ENCODE measurements at places on chromosomes 2 and 18. TPM values are rescaled to one million over a fixed set of nuclear protein-coding genes. Genes with fewer than 3 reads are reported as not detected.

GRCh38 chr2:29016504-29016903 is 35.4 kb downstream of the TOGARAM2 start:
- no peak overlapping the region for H3K27ac ChIP-seq
- peaks cover 12% of the 10 kb centered on the region for H3K27me3 ChIP-seq
- no peak overlapping the region for H3K4me3 ChIP-seq
- H3K4me1 ChIP-seq, result no peaks in the 10 kb centered on the region

The MAP3K19 gene
- not detected for total RNA-seq

DNA sequence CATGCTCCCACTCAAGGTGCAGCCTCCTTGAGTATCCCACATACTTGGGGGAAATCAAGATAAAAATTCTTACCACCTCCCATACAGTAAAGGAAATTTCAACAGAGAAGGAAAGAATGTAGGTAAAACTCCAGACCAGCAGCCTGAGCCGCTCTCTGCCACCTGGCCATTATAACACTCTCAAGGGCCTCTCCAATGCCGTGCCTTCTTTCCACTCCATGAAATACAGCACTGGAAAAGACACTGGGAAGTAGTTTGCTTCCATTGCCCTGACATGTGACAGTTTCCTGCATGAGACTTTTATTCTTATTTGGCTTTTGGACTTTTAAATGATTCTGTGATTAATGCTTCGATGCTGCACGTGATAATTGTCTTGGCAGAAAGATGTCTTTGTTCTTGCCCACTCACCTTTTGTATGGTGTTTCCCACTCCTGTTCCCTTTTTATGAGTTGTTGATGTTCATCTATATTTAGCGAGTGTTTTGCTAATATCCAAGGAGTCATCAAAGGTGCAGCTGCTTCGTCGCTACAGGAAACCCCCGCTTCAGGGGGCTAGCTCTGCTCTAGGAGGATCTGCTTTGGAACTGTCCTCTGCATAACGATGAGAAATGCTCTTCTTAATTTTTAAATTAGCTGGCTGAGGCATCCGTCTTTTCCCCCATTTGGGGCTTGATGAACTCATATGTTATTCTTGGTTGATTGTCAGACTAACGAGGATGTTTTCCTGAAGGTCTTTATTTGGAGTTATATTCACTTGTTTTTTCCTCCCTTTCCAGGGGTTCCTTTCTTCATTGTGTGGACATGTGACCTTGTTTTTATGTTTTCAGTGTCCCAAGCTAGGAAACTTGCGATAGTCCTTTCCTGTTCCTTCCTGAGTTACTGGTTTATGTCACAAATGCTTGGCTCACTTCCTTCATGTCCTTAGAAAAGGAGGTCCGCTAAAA is 179.4 kb downstream of the TXNL1 start:
- H3K36me3 ChIP-seq, result no peaks in the 10 kb centered on the region
- H3K27me3 ChIP-seq, result peaks cover 12% of the 10 kb centered on the region
- no peak overlapping the region for H3K27ac ChIP-seq
- no peak overlapping the region for H3K4me3 ChIP-seq
- DNase-seq, result no peak

DNA sequence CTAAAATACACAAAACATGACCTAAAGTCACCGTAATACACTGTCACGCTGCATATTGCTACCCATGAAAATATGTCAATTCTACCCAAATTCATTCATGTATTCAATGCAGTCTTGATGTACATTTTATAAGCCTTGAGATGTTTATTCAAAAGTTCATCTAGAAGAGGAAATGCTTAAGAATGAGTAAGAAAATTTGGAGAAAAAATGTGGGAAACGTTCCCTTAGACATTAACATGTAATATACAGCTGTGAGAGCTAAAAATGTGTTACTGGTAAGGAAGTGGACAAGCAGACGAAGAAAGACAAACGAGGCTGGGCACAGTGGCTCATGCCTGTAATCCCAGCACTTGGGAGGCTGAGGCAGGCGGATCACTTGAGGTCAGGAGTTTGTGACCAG is 37.3 kb downstream of the THAP4 start:
- H3K4me1 ChIP-seq, result no peaks in the 10 kb centered on the region
- H3K27me3 ChIP-seq, result no peaks in the 10 kb centered on the region
- H3K4me3 ChIP-seq, result no peak overlapping the region
- H3K27ac ChIP-seq, result no peak overlapping the region

- no peaks in the 10 kb centered on the region for H3K27me3 ChIP-seq
- no peak for DNase-seq
- no peak overlapping the region for H3K4me3 ChIP-seq
- H3K27ac ChIP-seq, result no peak overlapping the region
Observed at GRCh38 chr18:50955253-50955652, 12.6 kb upstream of the ELAC1 start.

DNA sequence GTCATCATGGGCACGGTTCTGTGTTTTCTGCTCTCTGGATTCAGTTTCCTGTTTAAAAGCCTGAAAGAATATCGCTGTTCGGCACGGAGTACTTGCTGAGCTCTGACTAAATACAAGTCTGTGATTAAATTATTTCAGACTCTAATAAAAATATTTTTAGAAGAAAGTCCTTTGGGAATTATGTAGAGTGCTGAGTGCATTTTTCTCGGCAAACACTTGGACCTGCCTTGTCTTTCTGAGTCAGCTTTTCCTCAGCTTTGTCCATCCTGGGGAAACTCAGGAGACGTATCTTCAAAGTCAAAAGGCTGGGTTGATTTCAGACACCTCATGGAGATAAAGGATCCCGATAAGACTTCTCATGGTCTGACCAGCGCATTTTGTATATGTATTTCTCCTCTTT is 45.9 kb downstream of the IL1R2 start:
- no peaks in the 10 kb centered on the region for H3K36me3 ChIP-seq
- peak overlapping the region; percentile 91 for H3K27ac ChIP-seq

DNA sequence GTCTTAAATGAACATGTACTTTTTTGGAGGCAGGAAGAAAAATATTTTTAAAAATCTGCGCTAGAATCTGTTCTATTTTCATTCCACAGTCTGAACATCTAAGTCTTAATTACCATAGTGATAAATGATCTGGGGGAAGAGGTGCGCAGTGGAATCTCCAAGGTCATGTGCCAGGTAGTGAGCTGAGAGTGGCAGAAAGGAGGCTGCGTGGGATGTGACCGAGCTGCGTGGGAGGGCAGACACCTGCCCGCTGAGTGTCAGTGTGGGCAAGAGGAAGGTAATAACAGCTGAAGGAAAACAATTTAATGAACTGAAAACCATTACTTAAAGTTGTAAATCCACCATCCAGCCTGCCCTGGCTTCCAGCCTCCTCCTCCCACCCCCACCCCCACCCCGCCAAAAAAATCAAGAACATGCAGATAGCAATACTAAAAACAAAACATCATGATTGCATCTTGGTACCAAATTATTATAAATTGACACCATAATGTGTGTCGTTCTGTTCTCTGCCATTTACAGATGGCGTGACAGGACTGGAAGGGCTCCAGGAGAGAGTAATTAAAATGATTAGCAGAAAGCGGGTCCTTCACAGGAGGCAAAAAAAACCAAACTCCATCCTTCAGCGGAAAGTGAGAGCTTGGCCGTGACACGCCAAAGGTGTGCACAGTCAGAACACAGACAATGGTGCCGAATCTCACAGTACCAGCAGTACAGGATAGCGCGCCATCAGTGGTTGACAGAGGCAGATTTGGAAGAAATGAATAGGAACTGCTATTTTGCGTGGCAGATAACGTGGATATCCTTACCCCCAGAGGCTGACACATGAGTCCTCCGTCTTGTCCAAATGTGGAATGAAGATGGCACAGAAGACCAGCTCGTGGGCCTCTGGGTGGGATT is 11.4 kb upstream of the DTNB start:
- no peak overlapping the region for H3K4me3 ChIP-seq
- H3K27ac ChIP-seq, result no peak overlapping the region
- H3K36me3 ChIP-seq, result no peaks in the 10 kb centered on the region
- H3K27me3 ChIP-seq, result 0 out of 2 replicates have a peak, but pooled peaks cover 3% of the 10 kb centered on the region
- no peak for DNase-seq

The ROCK1 gene
- total RNA-seq, result 34.4 TPM

The EML6 gene
- total RNA-seq, result 0.63 TPM

The BUB1 gene
- total RNA-seq, result 16.3 TPM

DNA sequence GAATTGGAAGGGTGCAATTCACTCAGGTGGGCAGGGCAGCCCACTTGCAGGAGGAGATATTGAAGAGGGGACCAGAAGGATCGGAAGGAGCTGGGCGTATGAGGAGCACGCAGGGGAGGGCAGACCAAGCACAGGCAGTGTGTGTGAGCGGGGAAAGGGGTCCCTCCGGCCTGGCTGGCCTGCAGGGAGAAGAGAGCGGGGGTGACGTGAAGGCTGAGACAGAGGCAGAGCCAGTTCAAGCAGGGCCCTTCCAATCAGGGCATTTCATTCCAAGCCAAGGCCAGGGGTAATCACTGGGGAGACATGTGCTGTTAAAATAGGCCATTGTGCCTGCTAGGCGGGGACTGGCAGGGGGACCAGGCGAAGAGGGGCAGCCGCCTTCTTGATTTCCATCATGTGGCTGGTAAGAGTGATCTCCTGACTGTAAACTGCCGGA is 62.2 kb downstream of the ACKR3 start:
- H3K36me3 ChIP-seq, result no peaks in the 10 kb centered on the region
- H3K27me3 ChIP-seq, result 0 out of 2 replicates have a peak, but pooled peaks cover 6% of the 10 kb centered on the region
- no peak for DNase-seq
- H3K4me3 ChIP-seq, result no peak overlapping the region

- no peak overlapping the region for H3K4me3 ChIP-seq
- DNase-seq, result no peak
- no peaks in the 10 kb centered on the region for H3K27me3 ChIP-seq
- H3K27ac ChIP-seq, result no peak overlapping the region
- no peaks in the 10 kb centered on the region for H3K4me1 ChIP-seq
Observed at GRCh38 chr2:64617631-64618151, 36.0 kb downstream of the SERTAD2 start.

- no peaks in the 10 kb centered on the region for H3K36me3 ChIP-seq
- H3K27me3 ChIP-seq, result peaks cover 11% of the 10 kb centered on the region
- no peak overlapping the region for H3K27ac ChIP-seq
- H3K4me1 ChIP-seq, result no peaks in the 10 kb centered on the region
- no peak overlapping the region for H3K4me3 ChIP-seq
- DNase-seq, result no peak
Observed at GRCh38 chr2:29616569-29616968, 304.8 kb downstream of the ALK start.

DNA sequence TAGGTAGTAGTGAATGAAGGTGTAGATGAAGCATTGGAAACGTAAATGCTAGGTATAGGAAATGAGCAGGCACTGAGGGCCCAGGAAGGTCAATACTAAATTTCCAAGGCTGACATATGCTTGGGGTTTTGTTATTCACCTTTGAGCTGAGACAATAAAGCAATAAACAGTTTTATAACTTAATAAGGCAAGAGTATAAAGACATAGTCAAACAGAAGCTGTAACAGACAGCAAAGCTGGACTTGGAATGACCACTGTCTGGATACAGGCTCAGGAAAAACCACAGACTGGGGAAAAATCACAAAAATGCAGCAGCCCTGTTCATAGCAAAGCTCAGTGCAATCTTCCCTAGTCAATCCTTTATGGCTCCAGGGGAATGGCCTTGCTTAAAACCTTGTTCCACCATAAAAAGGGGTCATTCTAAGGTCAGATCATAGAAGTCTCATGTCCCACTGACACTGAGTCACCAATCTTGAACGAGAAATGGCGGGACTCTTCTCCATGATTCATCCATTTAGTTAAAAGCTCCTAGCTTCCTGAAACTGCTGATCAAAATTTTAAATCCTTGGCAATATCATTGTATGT is 493.3 kb downstream of the CMPK2 start:
- no peak overlapping the region for H3K27ac ChIP-seq
- H3K27me3 ChIP-seq, result no peaks in the 10 kb centered on the region
- DNase-seq, result peak; percentile 60
- H3K4me3 ChIP-seq, result no peak overlapping the region
- no peaks in the 10 kb centered on the region for H3K36me3 ChIP-seq

GRCh38 chr2:128365217-128365905 is 46.7 kb upstream of the HS6ST1 start:
- peaks cover 35% of the 10 kb centered on the region for H3K4me1 ChIP-seq
- no peaks in the 10 kb centered on the region for H3K36me3 ChIP-seq
- no peaks in the 10 kb centered on the region for H3K27me3 ChIP-seq

DNA sequence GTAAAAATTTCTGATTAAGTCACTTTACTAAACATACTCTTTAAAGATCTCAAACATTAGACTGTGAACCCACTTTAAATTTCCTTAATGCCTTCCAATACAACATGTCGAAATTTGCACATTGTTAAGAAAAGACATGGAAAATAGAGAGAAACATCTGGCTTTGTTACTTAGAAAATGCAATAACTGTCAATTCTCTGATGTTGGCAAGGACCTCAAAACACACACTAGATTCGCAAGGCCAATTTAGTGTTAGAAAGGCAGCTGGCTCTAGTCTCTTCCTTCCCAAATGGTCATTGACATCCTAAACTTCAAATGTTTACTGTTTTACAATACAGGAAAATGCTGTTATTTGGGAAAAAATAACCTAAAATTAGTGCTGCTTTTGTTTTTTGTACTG is 110.6 kb downstream of the UPP2 start:
- no peaks in the 10 kb centered on the region for H3K36me3 ChIP-seq
- no peak for DNase-seq
- H3K27ac ChIP-seq, result no peak overlapping the region
- no peaks in the 10 kb centered on the region for H3K4me1 ChIP-seq
- H3K4me3 ChIP-seq, result no peak overlapping the region
- H3K27me3 ChIP-seq, result no peaks in the 10 kb centered on the region

The TEX261 gene
- total RNA-seq, result 46.9 TPM

DNA sequence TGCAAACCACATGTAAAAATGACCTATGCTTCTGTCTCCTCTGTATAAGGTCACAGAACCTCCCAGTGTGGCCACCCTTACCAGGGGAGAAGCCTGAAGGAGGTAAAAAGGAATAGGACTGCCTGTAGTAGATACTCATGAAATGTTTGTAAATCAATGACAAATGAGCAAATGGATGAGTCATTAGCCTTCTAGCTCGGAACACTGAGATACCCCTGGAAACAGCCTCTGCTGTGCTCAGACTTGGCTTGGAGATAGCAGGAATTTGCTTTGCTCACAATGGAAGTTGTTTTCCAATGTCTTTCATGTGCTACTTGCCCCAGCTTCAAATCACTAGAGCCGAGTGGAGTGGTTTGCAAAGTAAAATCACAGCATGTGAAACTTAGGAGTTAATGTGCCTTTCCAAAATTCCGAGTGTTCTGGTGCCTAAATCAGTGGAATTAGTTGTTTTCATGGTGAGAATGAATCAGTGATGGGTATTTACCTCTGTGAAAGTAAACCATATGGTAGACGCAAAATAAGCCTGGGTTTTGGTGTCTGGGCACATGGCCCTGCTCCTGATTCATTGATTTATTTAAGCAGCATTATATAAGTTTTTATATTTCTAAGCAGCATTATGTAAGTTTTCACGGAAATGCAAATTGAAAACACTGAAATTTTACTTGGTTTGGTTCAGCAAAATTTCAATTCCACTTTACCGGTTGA is 154.0 kb upstream of the MAP3K20 start:
- no peaks in the 10 kb centered on the region for H3K27me3 ChIP-seq
- H3K36me3 ChIP-seq, result no peaks in the 10 kb centered on the region
- no peaks in the 10 kb centered on the region for H3K4me1 ChIP-seq
- peak; percentile 46 for DNase-seq

The SCYGR2 gene
- total RNA-seq, result not detected

- H3K4me1 ChIP-seq, result peaks cover 7% of the 10 kb centered on the region
- DNase-seq, result peak; percentile 72
- no peaks in the 10 kb centered on the region for H3K27me3 ChIP-seq
- H3K36me3 ChIP-seq, result no peaks in the 10 kb centered on the region
- peak overlapping the region; percentile 41 for H3K27ac ChIP-seq
Observed at GRCh38 chr2:88690591-88691338, 708 bp upstream of the RPIA start.

GRCh38 chr2:65728477-65729180 is 296.2 kb upstream of the SPRED2 start:
- H3K36me3 ChIP-seq, result no peaks in the 10 kb centered on the region
- no peaks in the 10 kb centered on the region for H3K27me3 ChIP-seq

Measured in GM23248 (cell line).